ENCODE measurements at places on chromosomes 4 and X.
A peak's percentile ranks its signal among the peaks of the same experiment; 100 is the strongest.

GRCh38 chrX:133134282-133134681 lies 37.4 kb upstream of the USP26 start:
- DNase-seq, result no peak

DNA sequence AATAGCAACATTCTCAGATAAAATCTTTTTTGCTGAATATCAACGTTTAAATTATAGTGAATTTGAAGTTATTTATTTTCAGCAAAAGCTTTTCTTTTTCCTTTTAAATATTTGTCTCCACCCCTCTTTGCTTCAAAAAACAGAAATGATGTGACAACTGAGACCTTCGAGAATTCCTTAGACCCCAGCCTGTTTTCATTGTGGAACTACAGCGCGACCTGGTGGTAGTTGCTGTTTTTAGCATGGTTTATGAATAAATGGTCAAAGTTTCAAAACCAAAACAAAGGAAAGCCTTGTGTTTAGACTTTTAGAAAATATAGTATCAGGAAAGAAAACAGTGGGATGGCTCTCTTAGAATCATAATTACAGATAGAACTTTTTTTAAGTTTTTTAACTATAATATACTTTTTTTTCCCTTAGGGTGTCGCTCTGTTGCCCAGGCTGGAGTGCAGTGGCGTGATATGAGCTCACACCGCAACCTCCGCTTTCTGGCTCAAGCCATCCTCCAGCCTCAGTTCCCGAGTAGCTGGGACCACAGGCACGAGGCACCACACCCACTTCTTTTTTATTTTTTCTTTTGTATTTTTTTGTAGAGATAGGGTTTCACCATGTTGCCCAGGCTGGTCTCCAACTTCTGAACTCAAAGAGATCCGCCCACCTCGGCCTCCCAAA lies 26.8 kb upstream of the TMEM184C start:
- no peak for DNase-seq

DNA sequence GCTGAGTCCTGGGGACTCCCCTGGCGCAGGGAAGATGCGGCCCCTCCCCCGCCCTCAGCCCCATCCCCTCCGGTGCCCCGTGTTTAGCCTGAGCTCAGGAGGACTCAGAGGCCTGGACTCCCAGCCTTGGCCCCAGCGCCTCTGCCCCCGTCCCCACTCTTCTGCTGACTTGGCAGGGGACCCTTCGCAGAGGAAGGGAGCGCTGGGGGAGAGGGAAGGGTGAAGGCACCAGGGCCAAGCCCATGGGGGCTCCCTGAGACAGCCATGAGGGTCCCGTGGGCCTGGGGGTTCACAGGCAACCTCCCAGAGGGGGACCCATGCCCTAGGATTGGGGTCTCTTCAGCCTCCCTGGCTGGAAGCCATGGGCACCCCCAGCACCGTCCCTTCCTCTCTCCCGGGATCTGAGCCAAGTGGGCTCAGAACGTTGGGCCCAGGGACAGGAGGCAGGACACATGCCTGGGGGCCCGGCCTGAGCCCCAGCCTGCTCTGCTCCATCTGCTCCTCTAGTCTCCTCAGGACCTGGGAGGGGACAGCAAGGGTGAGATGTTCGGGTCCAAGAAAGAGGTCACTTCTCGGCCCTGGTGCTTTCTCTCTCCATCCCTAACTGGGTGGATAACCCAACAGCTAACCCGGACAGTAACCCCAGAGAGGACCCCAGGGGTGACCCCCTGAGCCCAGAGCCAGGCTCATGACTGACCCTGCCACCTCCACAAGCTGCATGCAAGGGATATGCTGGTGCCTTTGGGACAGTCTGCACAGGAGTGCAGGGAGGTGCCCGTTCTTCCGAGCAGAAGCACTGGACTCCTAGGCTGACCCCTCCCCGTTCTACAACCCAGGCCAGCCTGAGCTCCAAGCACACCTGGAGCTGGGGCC lies 1.5 kb upstream of the CPLX1 start:
- no peak for DNase-seq

- no peak for DNase-seq
These were observed 62.3 kb upstream of the HHIP start for GRCh38 chr4:144583658-144584057.

DNA sequence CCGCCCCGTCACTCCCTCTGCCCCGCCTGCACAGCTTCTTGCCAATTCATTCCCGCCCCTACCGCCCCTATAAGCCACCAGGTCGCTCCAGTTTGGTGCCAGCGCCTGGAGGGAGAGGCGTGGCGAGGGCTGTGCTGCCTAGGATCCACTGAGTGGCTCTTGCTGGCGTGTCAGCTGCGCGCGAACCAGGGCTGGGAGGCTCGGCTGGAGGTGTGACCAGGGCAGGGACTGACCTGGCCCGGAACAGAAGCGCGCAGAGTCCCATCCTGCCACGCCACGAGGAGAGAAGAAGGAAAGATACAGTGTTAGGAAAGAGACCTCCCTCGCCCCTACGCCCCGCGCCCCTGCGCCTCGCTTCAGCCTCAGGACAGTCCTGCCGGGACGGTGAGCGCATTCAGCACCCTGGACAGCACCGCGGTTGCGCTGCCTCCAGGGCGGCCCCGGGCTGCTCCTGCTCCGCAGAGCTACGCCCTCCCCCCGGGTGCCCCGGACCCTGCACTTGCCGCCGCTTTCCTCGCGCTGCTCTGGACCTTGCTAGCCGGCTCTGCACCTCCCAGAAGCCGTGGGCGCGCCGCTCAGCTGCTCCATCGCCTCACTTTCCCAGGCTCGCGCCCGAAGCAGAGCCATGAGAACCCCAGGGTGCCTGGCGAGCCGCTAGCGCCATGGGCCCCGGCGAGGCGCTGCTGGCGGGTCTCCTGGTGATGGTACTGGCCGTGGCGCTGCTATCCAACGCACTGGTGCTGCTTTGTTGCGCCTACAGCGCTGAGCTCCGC lies at the start of gene GPR78:
TSS of gene GPR78 (plus strand) at position 72 of the 773 bp plus-strand sequence. CDS start at position 663, 591 bp downstream.
- no peak for DNase-seq

DNA sequence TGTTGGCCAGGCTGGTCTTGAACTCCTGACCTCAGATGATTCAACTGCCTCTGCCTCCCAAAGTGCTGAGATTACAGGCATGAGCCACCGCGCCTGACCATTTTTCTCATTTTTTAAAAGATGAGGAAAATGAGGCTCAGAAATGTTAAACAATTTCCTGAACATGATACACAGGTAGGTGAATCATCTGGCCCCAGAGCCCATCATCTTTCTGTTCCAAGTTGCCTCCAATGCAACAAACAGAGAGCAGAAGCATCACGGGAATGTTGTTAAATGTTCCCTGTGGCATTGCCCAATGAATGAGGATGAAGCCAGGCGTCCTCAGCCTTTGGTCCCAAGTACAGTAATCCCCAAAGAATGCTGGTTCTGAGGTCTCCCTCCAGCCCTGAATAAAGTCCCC lies 31.3 kb upstream of the ANXA5 start:
- peak; percentile 99 for DNase-seq

All from GM04503 (cell line).